ENCODE measurements at places on chromosomes 5 and 9.

GRCh38 chr5:94040591-94041148 lies 299.3 kb upstream of the POU5F2 start:
- DNase-seq = no peak

- no peak for DNase-seq
Observed at GRCh38 chr5:9239626-9240025, 306.2 kb downstream of the SEMA5A start.

- DNase-seq = no peak
Observed at GRCh38 chr5:133697536-133698258, 85.4 kb upstream of the FSTL4 start.

DNA sequence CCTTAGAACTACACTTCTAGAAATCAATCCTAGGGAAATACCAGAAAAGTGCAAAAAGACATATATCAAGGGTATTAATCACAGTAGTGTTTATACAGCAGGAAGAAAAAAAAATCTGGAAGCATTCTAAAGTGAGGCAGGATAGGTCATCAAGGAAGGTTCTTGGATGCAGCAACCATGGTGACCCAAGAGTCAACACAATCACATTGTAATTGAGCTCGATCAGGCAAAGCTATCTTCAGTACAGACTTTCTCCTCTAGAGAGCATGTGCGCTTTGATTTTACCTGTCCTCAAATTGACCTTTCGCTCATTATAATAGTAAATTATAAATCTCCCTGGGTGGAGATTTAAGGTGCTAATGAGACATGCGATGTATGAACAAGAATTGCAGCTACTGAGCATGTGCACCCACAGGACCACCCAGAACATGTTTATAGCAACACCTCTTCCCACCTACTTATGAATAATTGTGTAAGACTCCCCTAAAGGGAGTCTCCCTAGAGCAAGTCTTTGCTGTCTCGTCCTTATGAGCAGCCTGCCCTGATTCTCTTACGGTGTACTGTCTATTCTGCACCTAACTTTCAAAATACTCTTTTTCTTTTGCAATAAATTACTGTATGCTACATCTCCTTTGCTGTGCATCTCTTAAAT lies 297.7 kb downstream of the ATPSCKMT start:
- DNase-seq = no peak

- no peak for DNase-seq
Observed at GRCh38 chr5:4083591-4084337, 488.1 kb downstream of the IRX1 start.

GRCh38 chr9:85960688-85961093 lies 19.7 kb downstream of the NAA35 start:
- DNase-seq = no peak

DNA sequence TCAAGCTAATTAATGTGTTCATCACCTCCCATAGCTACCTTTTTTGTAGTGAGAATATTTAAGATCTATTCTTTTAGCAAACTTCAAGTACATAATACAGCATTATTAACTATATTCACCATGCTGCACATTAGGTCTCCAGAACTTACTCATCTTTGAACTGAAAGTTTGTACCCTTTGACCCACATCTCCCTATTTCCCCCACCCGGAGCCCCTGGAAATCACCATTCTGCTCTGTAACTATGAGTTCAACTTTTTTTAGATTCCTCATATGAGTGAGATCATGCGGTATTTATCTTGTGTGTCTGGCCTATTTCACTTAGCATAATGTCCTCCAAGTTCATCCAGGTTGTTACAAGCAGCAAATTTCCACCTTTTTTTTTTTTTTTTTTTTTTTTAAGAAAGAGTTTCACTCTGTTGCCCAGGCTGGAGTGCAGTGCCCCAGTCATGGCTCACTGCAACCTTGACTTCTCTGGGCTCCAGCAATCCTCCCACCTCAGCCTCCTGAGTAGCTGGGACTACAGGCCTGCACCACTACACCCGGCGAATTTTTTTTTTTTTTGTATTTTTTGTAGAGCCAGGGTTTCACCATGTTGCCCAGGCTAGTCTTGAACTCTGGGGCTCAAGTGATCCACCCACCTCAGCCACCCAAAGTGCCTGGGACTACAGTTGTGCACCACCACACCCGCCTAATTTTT lies 100.4 kb upstream of the SAP30L start:
- no peak for DNase-seq

- DNase-seq = no peak
Observed at GRCh38 chr9:97563458-97564135, 62.1 kb downstream of the TMOD1 start.
